ENCODE measurements at places on chromosomes 6 and 20.

GRCh38 chr20:3802524-3803239, 6.6 kb downstream of the CDC25B start:
- DNase-seq, result no peak

GRCh38 chr6:26554447-26554696, 16.2 kb downstream of the HMGN4 start:
- no peak for DNase-seq

DNA sequence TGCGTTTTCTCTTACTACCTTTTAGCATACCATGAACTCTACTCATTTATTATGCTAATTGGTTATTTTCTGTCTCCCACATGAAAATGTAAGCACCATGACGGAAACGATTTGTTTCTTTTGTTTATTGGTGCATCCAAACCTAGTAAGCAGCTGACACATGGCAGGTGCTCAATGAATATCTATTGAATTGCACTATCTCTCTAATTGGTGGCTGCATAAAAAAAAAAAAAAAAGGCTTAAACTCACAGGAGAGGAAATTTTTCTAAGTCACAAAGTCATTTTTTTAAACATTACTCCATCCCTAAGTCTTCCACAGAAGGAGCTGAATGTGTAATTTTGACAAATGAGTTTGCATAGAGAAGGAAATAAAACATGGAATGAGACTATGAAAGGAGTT, 608.4 kb downstream of the PTPRT start:
- DNase-seq, result no peak

DNA sequence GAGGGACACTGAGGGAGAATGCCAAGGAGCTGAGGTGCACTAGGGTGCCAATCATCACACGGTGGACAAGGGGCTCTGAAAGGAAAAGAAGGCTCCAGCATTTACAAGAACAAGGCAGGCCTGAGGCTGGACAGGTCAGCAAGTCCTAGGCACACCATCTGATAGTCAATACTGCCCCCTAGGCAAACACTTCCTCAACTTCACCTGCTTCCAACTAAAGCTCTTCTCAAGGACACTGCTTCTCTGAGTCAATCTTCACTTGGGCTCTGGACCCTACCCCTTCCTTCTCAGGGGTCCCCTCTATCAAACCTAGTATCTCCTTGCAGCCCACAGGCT, 37.7 kb upstream of the SLC4A11 start:
- DNase-seq, result no peak

- no peak for DNase-seq
Measured at GRCh38 chr6:110826236-110827129, 11.2 kb upstream of the CDK19 start.

DNA sequence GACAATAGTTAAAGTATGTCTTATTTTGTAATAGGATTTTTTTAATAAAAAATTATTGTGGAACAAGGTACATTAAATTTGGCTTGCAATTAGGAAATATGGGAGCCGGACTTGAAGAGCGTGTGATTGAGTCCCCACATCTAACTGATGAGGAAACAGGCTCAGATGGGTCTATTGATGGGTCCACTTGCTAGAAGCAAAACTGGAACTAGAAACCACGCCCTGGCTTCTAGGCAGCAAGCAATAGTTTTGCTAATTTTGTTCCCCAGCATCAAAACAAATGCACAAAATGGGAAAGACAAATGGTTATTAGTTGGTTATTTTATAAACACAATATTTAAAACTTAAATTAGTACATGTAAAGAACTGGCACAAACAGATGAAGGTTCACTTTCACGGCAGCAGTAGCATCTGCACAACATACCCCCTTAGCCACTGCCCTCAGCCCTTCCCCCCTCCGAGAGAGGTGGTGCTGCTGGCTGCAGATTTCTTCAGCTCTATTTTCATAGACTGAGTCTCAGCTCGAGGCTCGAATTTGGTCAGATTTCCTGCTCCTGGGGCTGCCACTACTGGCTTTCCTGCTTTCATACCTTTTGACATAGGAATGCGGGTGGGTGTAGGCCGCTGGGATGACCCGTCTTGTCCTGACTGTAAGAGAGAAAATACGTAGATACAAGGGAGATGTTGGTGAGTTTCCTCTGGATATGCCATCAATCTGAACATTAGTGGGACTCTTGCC, 23.8 kb upstream of the TMEM30A start:
- no peak for DNase-seq

- DNase-seq, result no peak
Measured at GRCh38 chr6:49415358-49415757, 47.7 kb downstream of the MMUT start.

- no peak for DNase-seq
Measured at GRCh38 chr6:40074306-40075055, 140.2 kb upstream of the MOCS1 start.

GRCh38 chr6:127518191-127518709, 885 bp downstream of the MTCL3 start:
- DNase-seq, result no peak

GRCh38 chr6:115958958-115959357, 101.7 kb downstream of the FRK start:
- DNase-seq, result no peak

Data from activated CD4-positive, alpha-beta T cell treated with anti-CD3 and anti-CD28 coated beads for 24 hours (primary cell).